ENCODE measurements at places on chromosomes 5 and 9.

GRCh38 chr5:65867542-65868195 lies 58.7 kb upstream of the ERBIN start:
- peak; percentile 44 for DNase-seq

GRCh38 chr9:85927076-85927475 lies 13.9 kb upstream of the NAA35 start:
- no peak for DNase-seq

DNA sequence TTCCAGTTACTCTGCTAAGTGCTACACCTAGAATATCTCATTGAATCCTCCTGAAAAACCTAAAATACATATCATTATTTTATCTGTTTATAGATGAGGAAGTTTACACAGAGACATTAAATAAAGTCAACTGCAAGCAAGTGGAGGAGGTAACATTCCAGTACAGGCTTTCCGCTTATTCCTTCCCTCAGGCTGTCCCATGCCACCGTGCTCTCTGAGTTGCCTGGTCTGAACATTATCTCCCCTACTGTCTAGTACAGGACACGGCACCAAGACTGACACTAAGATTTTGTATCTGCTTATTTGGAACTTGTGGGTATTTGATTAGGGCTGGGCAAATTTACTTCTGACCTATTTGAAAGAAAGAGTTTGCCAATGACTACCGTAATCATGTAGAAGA lies 172.4 kb upstream of the STK32A start:
- no peak for DNase-seq

GRCh38 chr5:7926720-7927119 lies 57.8 kb downstream of the MTRR start:
- no peak for DNase-seq

DNA sequence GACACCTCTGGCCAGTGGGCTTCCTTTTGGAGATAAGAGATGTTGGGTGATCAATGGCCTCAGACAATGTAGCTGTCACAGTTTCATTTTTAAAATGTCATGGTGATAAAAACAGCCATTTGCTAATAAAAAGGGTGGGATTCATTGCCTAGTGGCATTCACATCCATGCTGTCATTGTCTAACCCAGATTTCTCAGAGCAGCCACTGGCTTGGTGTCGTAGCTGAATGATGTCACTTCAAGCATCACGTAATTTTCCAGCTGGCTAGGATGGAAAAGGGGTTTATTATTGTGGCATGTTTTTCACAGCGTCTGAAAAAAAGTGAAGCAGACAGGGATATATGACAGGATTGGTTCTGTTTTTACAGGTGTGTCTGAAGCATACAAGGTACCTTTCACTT lies 184.7 kb downstream of the AOPEP start:
- no peak for DNase-seq

All from HFFc6 (cell line).